DMS153 (cell line): ENCODE measurements at places on chromosomes 7 and 10.
A peak's percentile ranks its signal among the peaks of the same experiment; 100 is the strongest.

DNA sequence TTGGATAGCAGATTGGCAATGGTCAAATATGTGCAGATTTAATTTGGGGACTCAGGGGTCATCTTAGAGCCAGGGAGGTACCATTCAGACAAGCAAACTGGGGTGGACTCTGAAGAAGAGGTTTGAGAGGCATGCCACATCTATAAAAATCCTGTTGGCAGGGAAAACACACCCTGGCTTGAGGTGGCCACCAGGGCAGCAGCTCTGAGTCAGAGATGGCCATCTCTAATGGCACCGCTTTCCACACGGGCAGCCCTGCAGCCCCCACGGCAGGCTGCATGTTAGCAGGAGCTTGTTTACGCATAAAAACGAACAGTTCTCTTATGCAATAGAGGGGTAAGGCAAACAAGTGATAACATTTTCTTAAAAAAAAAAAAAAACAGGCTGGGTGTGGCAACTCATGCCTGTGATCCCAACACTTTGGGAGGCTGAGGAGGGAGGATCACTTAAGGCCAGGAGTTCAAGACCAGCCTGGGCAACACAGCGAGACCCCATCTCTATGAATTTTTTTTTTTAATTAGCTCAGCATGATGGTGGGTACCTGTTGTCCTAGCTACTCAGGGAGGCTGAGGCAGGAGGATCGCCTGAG lies 14.9 kb downstream of the DLG5 start:
- no peak for DNase-seq

- no peak for DNase-seq
These were observed 368.6 kb downstream of the INHBA start for GRCh38 chr7:41334071-41334862.

GRCh38 chr7:129479831-129480230 lies 22.5 kb upstream of the SMKR1 start:
- DNase-seq, result no peak

GRCh38 chr7:3083350-3083749 lies 39.7 kb upstream of the CARD11 start:
- DNase-seq, result no peak

DNA sequence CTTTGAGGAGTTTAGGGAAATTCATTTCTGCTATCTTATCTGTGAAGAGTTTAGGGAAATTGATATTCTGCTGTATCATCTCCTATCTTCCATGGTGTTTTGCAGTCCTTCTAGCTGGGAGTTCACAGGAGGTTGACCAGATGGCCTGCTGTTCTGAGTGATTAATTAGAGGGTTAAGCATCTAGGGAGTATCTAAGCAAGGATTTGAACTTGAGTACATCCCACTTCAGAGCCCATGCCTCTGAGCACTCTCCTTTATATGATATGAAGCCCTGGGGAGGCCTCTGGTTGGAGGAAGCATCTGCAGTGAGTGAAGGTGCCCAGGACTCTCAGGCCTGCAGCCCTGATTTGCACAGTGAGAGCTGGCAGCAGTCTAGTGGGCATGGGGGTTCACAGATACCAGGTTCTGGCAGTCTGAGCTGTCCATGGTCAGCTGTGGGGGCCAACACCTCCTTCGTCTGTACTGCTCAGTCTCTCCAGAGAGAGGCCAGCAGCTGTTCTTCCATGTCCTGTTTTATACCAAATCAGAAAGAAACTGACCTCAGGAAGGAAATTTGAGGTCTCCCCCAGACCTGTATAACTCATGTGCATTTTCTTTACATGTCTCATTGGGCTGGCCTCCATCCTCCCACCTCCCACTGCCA lies 156.9 kb downstream of the PLCE1 start:
- no peak for DNase-seq

DNA sequence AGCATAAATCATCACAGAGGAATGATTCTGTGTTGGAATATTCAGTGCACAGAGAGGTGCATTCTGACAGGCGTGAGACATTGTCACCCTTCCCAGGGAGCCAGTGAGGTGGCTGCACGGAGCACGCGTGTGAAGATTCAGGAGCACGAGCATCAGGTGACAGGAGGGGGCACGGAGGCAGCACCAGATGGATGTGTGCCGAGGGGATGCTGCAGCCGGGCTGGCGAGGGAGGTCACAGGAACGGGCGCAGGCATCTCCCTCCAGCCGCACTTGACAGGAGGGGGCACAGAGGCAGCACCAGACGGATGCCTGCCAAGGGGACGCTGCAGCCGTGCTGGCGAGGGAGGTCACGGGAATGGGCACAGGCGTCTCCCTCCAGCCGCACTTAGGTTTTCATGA lies 66.5 kb downstream of the DIP2C start:
- no peak for DNase-seq

- DNase-seq, result no peak
These were observed 116.0 kb downstream of the NEURL1 start for GRCh38 chr10:103609231-103610082.

- DNase-seq, result no peak
These were observed 275.8 kb upstream of the SEMA3D start for GRCh38 chr7:85462671-85463070.

DNA sequence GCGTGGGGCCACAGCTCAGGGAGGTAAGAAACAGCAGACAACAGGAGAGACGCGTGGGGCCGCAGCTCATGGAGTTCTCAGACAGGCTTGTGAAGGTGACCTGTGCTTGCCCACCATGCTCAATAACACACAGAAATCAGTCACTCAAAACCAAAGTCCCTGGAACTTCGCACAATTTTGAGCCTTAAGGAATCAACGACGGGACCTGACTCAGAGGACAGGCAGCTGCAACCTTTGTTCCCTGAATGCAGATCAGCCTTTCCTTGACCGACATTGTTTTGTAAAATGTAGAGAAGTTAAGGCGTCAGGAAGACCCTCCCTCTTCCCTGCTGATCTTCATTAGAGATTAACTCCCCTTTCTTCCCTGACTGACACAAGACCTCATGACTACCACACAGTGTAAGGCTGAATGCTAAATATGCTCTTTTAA lies 8.5 kb upstream of the KNDC1 start:
- no peak for DNase-seq

DNA sequence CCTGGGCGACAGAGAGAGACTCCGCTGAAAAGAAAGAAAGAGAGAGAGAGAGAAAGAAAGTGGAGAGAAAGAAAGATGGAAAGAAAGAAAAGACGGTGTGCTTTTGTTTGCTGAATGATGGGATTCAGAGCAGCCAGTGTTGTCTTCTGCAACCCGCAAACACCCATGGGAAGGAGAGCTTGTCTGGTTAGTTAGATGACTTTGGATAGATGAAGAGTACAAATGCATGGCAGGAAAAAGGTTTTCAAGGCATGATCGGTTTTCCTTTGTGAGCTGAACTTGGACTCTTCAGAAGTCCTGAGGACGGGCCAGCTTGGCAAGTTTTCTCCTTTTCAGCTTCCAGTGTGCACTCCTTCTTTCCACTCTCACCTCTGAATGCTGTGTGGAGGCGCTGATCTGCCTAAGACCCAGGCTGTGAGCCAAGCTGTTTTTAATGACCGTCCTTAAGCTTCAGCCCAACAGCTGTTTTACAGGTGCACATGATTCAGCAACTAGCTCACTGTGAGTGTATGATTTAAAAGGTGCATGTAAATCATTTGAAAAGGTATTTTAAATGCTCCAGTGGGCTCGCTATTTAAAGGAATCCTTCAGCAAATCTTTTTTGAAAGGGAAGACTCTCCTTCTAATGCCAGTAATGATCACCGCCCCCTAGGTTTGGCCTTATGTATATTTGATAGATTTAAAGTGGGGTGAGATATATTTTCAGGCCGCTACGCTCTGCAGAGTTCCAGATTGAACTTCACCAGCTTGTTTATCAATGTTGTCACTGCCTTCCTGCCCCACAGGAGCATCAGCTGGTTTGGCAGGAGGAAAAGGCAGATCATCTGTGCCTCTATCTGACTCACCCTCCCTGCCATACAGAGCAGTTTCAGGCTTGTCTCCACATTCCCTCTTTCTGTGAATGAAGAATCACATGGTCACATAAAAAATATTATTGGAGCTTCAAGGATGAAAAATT lies 115.0 kb downstream of the PLXDC2 start:
- peak; percentile 39 for DNase-seq

DNA sequence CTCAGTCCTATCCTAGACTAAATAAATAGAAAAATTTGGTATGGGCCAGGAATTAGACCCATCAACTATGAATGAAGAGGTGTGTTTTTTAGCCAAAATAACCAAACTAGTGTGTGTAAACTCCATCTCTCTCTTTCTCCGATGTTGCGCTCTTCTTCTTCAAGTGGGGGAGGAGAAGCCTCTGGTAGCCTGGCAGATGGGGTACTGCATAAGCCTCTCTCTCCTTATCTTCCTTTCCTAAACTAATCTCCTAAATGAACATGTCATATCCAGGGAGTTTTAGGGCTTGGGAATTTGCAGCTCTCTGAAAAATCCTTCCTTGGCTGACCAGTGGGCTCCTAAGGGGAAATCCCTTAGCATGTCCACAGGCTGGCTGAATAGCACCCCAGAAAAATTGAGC lies 56.3 kb upstream of the RAPGEF5 start:
- no peak for DNase-seq

DNA sequence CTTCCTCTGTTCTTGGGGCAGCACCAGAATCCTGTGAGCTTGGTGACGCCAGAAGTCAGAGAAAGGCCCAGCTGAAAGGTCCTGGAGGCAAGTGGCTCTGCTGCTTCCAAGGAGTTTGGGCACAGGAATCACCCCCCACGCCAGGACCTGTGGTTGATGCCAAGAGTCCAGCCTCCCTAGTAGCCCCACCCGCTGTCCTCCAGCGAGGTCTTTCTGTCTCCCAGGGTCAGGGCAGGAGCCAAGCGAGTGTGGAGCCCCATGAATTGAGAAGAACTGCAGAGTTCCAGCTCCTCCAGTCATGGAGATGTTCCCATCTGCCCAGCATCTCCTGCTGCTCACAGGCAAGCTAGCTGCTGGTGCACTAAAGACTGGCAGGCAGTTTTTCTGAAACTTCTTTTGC lies 631.7 kb upstream of the MGMT start:
- DNase-seq, result no peak

DNA sequence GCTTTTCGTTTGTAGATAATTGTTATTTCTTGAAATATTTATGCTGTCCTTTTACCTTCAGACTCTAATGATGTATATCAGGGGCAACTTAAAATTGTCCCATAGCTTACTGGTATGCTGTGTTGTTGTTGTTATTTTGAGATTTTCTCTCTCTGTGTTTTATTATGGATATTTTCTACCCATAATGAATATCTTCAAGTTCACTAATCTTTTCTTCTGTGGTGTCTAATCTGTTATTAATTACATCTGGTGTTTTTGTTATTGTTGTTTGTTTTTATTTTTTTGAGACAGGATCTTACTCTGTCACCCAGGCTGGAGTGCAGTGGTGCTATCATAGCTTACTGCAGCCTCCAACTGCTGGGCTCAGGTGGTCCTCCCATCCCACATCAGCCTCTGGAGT lies 102.1 kb downstream of the ANKRD61 start:
- DNase-seq, result no peak

DNA sequence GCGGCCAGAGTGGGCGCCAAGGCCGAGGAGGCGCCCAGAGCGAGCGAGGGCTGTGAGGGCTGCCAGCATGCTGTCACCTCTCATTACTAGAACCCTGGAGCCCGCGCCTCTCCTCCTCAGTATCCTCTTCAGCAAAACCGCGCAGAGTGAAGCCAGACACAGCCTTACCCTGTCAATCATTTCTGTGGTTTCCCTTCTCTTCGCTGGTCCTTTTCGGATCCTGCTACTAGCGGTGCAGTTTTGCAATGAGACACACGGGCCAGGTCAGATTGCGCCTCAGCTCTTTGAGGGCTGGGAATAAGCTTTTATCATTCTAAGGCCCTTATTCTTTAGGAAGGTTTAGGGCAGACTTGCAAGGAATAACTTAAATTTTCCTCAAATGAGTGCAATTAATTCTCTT lies 55.5 kb upstream of the FAM171A1 start:
- no peak for DNase-seq

DNA sequence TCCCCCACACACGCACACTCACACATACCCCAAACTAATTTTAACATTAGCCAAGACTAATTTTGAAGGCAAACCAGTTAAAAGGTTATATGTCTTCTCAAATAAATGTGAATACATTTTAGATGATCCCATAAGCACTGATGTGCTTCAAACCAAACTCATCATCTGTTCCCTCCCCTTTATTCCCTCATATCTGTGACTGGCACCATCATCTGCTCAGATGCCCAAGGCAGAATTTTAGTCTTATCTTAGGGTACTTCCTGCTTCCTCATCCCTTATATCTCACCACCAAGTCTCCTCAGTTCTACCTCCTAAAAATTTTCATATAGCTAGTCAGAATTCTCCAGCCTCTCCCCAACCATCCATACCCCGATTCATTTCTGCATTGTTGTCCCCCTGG lies 80.4 kb downstream of the UPF2 start:
- no peak for DNase-seq

- no peak for DNase-seq
These were observed 715.0 kb downstream of the AUTS2 start for GRCh38 chr7:70313271-70313670.

GRCh38 chr7:69674701-69675182 lies 76.5 kb downstream of the AUTS2 start:
- DNase-seq, result peak; percentile 39

DNA sequence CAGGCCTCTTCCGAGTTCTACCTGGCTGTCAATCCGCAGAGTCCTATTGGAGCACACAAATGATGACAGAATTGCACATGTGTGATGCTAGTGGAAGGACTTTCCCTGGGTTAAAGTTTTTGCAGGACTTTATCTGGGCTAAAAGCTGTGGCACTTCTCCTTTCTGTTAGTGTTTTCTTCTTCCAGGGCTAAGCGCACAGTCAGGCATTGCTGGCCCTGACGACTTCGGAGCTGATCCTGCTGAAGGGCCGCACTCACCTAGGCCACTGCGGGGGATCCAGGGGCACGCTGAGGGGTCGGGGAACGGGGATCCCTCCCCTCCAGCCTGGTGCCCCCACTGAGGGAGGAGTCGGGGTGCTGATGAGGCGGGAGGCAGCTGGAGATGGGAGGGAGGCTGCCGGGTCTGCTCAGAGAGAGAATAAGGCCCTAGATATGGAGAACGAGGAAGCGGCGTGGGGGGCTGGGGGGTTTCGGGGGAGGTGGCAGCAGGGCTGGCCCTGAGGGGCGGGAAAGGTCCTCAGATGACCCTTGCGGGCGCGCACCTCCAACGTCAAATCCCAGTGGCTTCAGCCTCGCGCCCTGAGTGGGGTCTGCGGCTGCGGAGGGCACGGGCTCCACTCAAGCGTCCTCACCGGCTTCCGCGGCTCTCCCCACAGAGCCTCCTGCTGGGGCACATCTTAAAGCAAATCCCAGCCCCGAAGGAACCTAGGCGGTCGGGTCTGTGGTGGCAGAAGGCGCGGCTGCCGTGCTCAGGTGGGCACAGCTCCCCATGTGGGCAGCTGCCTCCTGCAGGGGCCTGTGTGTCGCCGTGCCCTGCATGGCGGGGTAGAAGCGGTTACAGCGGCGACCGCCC lies 30.9 kb downstream of the AGR3 start:
- DNase-seq, result no peak

DNA sequence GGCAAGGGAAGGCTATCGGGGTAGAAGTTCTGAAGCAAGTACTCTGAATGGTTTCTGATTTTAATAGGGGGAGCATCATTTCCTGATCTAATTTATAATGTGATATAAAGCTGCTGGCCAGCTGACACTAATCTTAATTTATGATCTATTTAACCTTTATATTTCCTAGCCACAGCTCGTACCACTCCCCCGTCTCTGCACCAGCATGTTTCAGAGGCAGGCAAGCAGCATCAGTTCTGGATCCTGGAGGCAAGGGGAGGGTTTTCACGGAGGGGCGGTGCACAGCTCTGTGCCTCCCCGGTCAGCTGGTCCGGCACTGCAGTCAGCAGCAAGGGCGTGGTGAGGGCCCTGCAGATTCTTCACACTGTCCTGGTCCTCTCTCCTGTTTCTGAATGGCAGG lies 30.0 kb downstream of the MGMT start:
- no peak for DNase-seq

GRCh38 chr10:62093863-62094291 lies 174.8 kb downstream of the RTKN2 start:
- DNase-seq, result no peak
